ENCODE measurements at places on chromosomes 7 and 10. TPM values are rescaled to one million over a fixed set of nuclear protein-coding genes. Genes with fewer than 3 reads are reported as not detected.

- DNase-seq, result no peak
Measured at GRCh38 chr7:122719010-122719578, 16.4 kb upstream of the RNF148 start.

DNA sequence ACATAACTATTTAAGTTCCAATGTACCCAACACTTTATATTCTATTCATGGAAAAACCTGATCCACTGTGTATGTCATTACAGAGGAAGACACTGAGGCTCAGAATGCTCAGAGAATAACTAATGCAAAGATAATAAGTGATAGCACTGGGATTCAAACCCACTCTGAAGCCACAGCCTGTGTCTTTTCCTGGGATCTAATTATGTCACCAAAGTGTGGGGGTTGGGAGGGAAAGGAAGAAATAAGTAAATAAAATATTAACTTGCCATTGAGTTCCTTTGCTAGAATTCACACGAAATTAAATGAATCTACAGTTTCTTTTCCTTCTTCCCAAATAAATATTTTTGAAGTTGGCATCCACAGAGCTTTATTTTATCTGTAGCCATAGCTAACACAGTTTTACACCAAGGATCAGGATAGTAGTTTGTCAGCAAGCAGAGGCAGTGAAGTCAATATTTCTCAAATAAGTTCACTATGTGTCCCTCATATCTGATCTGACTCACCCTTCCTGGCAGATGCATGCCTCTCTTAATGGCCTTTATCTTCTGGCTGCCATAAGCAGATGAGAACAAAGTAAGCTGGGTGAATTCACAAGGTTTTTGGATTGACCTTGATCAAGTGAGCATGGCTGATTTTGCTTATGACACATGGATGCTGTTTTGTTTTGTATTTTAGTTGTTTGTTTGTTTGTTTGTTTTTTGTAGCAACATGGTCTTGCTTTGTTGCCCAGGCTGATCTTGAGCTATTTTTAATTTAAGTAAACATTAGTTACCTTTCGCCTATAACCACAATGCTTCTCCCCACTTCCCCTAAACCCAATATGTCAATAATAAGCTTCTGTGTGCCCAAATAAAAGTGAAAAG lies 6.3 kb downstream of the RAPGEF5 start:
- peak; percentile 46 for DNase-seq

DNA sequence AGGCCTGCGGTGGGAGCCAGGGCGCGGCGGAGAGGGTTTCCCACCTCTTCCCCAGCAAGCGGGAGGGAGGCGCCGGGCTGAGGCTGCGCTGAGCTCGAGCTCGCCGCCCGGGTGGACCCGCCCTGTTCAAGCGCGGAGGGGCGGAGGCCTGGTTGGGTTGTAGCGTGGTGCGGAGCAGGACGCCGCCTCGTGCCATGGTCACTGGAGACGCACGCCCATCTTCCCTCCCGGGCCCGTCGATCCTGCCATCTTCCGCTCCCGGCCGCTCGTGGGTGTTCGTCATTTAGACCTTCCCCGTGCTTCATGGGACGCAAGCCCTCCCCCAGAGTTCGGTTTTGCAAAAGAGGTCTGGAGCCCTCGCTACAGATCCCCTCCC lies 9.3 kb upstream of the EN2 start:
- DNase-seq, result no peak

- DNase-seq, result no peak
Measured at GRCh38 chr7:90216771-90217170, 5.2 kb downstream of the STEAP2 start.

DNA sequence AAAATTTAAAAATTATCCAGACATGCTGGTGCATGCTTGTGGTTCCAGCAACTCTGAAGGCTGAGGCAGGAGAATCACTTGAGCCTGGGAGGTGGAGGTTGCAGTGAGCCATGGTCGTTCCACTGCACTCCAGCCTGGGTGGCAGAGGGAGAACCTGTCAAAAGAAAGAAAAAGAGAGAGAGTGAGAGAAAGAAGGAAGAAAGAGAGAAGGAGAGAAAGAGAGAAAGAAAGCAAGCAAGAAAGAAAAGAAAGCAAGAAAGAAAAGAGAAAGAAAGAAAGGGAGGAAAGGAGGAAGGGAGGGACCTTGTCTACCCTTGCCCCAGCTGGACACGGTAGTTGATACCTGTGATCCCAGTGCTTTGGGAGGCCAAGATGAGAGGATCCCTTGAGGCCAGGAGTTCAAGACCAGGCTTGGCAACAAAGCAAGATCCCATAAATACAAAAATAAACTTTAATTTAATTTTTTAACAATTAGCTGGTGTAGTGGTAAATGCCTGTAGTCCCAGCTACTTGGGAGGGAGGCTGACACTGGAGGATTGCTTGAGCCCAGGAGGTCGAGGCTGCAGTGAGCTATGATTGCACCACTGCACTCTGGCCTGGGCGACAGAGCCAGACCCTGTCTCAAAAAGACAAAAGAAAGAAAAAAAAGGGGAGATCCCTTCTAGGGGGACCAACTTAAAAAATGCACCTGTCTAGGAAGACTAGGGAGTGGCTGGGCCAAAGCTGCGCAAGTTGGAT lies 9.2 kb downstream of the NYAP1 start:
- no peak for DNase-seq

GRCh38 chr10:129322933-129323820 lies 143.9 kb upstream of the MGMT start:
- DNase-seq, result no peak

- no peak for DNase-seq
Measured at GRCh38 chr7:92231-92674, 100.1 kb upstream of the FAM20C start.

DNA sequence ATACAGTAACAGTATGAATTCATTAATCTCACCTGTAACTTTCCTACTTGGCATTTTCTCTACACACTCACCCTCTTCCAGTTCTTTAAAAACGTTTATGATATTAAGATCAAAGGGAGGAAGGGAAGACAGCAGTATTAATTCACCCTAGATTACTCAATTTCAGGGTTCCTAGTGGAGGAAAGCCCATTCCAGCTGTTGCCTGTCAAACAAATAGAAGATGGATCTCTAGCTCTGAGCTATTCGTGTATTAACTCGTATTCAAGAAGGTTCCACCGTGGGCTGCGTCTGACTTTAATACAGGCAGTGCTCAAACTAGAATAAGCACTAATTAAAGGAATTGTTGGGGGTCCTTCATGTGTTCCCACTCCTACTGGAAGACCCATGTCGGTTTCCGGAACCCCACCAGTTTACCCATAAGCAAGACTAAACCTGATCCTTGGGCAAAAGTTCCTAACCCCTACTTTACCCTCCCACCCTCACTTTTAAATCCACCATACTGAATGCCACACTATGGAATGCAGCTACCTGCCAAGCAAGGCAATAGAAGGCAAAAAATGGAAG lies 2.1 kb downstream of the NANOS1 start:
- DNase-seq, result no peak

GRCh38 chr10:62183442-62183841 lies 85.2 kb downstream of the RTKN2 start:
- DNase-seq, result peak; percentile 50

DNA sequence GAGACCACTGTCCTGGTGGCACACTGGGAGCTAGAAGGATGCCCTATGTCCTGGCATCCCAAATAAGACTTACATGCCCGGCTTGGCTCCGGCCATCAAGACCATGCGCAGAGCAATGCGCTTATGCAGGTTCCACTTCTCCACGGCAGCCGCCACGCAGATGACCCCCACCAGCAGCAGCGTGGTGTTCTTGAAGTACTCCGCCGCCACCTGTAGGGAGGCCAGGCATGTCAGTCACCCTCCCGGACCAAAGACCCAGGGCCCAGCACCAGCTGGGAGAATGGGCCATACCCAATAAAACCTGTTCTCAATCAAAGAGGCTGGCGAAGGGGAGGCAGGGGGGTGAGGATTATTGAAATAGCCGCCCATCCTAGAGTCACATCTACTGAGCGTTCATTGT lies 19.9 kb downstream of the SLC13A4 start:
- DNase-seq, result no peak

GRCh38 chr10:77641344-77641743 lies 3.7 kb upstream of the KCNMA1 start:
- DNase-seq, result no peak

DNA sequence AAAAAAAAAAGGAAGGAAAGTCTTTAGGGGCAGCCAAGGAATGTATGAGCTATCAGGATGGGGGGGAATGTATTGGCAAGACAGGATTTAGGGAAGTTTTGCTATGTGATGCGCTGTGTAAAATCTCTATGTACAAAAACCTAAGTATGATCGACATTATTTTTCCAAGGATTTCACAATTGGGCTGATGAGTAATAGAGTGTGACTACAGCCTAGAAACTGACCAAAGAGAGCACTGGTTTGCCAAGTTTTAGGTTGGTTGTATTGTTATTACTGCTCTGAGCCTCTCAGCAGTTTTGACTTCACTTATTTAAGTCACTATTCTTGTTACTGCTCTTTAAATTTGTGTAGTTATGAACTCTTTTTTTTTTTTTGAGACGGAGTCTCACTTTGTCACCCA lies 107.3 kb downstream of the NRCAM start:
- no peak for DNase-seq

GRCh38 chr10:89241486-89242344 lies 9.9 kb downstream of the LIPA start:
- DNase-seq, result no peak

DNA sequence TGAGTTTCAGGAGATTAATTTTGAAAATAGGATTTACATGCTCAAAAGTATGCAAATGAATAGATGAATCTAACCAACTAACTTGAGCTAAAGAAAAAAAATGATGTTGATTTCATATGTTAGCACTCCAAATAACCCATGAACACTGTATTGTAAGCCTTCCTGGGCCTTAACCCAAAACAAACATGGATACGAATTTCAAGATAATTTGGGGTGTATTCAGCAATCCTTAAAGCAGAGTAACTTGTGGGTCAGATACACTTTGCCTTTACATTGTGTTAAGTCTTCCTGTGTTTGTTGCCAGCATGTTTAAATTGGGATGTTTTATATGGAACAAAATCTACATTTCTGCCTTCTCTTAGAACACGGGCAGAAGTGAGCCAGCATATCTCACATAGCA lies 124.2 kb upstream of the WDR11 start:
- no peak for DNase-seq

- DNase-seq, result no peak
Measured at GRCh38 chr7:157299613-157300368, 37.0 kb upstream of the DNAJB6 start.

GRCh38 chr7:84248267-84248666 lies 53.7 kb upstream of the SEMA3A start:
- peak; percentile 36 for DNase-seq

DNA sequence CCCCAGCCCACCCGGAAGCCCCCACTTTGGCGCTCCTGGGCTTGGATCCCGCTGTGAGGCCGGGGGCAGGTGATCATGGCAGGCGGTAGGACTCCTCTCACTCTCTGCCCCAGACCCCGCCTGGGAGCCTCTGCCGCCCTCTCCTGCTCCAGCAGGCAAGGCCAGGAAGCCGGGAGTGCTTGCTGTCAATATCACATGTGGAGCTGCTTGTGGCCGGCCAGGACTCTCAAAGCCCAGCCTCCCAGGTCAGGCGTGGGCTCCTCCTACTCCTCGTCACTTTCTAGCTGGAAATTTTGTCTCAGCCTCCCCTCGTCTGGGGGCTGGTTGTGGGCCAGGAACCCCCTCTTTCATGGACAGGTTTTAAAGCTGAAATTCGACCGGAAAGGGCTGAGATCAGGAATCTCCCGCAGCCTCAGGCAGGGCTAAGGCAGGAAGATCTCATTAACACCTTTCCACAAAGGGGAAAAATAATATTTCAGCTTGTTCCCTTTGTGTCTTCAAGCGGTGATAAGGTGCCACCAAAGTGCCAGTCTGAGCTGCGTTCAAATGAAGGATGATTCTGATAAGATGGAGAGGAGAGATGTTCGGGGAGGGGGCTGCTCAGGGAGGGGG lies 273.6 kb upstream of the PODXL start:
- DNase-seq, result no peak

- no peak for DNase-seq
Measured at GRCh38 chr7:146172112-146172511, 55.5 kb downstream of the CNTNAP2 start.

DNA sequence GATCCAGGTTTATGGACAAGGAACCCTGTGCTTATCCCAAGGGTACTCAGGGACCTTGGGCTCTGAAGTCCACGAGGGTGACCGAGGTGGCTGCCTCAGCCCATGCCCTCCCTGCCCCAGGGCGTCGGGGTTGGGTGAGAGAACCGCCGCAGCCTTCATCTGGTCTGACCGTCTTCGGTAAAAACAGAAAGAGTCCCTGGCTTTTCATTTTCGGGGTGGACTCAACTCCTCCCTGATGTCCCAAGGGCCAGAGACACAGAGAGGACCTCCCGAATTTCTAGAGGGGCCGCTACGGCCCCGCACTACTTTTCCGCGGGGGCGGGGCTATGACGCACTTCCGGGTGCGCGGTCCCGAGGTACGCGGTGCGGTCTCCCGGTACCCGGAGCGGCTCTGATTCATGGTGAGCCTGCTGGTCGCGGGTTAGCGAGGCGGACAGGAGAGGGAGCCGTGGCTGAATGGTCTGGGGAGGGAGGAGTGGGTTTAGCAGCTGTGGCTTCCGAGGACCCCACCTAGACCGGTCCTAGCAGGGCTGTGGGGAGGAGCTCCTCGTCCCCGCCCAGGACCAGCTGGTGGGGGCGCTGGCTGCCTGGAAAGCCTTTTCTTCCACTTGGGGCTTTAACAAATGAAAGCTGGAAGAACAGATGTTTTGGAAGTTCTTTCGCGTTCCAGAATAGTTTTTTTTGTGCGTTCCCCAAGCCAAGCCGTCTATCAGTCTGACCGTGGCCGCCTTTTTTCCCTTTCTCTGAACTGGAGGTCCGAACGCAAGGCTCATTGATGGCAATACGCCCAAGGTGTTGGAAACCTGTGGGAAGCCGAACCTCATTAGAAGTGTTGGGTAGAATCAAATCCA lies at the start of gene ZSCAN21:
Gene ZSCAN21 (plus strand): TSS at position 334 of the 851 bp plus-strand sequence. CDS start 7,233 bp downstream, outside the sequence.
- DNase-seq, result peak; percentile 25

DNA sequence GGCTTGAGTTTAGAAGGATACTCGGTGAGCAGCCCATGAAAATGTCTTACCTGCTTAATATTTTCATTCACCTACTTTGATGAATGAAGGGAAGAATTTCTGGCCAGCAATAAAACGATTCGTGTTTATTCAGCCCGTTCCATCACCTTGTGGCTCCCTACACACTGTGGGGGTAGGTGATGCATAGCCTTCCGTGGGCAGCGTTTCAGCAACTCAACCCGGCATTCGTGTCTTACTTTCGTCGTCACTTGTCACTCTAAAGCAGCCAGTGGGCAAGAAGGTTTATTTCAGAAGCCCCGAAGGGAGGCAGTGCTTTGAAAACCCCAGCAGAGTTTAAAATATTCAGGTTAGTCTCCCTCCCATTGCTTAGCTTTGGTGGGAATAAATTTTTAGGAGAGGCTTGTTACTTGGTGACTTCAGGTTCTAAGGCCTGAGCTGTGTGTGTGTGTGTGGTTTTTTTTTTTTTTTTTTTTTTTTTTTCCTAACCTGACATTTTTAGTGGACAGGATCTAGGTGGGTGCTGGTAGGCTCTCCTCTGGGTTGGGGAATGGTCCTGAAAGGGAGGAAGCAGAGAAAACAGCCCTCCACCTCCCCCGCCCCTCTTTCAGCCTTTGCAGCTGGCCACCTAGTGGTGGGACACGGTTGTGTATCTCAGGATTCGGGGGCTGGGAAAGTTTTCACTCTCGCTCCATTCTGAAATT lies 1.8 kb downstream of the GRK5 start:
- DNase-seq, result no peak

- DNase-seq, result no peak
Measured at GRCh38 chr7:70599446-70600190, 532.3 kb upstream of the GALNT17 start.

The VSTM4 gene
- total RNA-seq, result not detected

The SCD gene
- 188 TPM for total RNA-seq

The SPDYE2B gene
- total RNA-seq, result not detected

The CALML5 gene
- total RNA-seq, result not detected

The MLXIPL gene
- 0.21 TPM for total RNA-seq

The PDZD7 gene
- not detected for total RNA-seq

The CC2D2B gene
- total RNA-seq, result 0.72 TPM

The TRPV5 gene
- total RNA-seq, result not detected

The INHBA gene
- 0.05 TPM for total RNA-seq

The CYP2C9 gene
- total RNA-seq, result 0.23 TPM

The NCAPG2 gene
- total RNA-seq, result 67.2 TPM
